ENCODE measurements at places on chromosomes 16 and 17.
A peak's percentile ranks its signal among the peaks of the same experiment; 100 is the strongest.

DNA sequence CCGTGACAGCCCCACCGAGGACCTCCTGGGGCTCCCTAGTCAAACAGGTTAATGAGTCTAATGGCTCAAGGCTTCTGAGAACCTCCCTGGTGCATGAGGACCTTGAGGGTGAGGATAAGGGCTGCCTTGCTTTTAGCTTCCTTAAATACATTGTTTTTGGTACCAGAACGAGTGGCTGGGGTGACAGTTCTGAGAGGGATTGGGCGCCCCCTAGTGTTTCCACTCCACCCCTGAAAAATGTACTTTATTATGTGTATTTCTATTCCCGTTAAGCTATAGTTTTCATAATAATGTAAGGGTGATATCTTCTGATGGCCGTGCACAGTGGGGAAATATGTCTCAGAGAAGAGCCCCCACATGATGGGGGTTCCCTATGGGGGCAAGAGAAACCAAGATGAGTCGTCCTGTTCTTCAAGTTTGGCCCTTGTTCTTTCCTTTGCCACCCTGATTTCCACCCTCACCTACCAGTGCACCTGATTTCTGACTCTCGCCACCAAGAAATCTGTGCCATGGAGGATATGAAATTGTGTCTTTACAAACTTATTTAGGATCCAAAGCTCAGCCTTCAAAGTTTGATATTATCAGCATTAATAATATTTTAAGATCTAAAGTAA lies 14.5 kb upstream of the VWA3A start:
- DNase-seq: peak; percentile 64

GRCh38 chr17:73482894-73483293 lies 161.4 kb downstream of the SDK2 start:
- no peak for DNase-seq

DNA sequence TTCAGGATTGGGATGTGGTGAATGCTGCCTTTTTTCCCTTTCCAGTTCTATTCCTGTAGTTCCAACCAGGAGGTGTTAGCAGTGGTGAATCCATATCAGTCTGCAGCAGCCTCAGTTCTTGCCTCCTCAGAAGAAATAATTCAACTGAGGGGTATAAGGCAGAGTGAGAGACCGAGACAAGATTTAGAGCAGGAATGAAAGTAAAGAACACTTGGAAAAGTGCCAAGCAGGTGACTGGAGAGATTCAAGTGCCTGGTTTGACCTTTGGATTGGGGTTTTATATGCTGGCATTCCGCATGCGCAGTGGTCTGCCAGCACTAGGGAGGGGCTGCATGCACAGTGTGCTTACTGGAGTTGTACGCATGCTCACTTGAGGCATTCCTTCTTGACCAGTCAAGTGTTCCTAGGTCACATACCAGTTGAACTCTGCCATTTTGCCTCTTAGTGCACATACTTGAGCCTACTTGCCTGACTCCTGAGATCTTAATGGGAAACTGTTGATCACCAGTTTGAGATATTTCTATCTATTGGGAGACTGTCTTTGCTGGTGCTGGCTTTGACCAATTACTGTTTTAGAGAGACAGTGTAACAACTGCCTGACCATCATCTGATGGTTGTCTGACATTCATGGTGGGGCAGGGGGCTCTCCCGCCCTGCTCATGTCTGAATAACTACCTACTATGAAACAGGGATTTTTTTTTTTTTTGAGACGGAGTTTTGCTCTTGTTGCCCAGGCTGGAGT lies 680 bp upstream of the CCL15 start:
- DNase-seq: no peak

DNA sequence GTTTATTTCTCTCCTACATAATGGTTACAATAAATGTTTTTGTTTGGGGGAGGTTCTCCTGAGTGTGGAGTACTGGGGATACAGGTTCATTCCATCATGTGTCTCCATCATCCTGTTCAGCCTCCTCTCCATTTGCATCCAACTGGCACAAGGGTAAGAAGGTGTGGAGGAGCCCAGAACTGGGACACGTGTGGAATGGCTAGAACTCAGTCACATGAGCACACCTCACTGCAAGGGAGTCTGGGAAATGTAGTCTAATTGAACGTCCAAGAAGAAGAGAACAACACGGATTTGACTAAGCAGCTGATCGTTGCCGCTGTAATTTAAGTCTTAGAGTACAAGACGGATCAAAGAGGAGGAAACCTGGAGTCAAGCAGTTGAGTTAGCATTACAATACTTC lies 6.1 kb downstream of the OR1A1 start:
- no peak for DNase-seq

- no peak for DNase-seq
Measured at GRCh38 chr17:55158439-55158838, 106.3 kb upstream of the HLF start.

DNA sequence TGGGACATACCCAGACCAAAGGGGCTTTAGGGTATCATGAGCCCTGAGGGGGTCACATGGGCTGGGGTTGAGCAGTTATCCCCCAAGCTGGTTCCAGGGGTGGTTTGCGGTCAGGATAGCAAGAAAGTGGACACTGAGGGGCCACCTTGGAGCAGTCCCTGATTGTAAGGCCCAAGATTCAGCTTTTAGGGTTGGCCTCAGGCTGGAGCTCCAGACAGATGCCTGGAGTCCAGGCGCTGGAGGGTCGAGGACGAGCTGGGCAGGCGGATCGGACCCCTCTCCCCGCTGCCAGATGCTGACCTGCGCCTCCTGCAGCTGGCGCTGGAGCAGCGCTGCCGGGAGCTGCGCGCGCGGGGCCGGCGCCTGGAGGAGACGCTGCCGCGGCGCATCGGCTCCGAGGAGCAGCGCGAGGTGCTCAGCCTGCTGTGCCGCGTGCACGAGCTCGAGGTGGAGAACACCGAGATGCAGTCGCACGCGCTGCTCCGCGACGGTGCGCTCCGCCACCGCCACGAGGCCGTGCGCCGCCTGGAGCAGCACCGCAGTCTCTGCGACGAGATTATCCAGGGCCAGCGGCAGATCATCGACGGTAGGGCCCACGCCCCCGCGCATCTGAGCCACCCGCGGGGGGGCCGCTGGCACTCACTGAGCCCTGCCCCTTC lies 10.0 kb downstream of the BTBD17 start:
- no peak for DNase-seq

GRCh38 chr16:67184995-67185650 lies 1.4 kb upstream of the MATCAP1 start:
- DNase-seq: peak; percentile 62

GRCh38 chr16:53503991-53504663 lies 1.1 kb upstream of the AKTIP start:
- no peak for DNase-seq

DNA sequence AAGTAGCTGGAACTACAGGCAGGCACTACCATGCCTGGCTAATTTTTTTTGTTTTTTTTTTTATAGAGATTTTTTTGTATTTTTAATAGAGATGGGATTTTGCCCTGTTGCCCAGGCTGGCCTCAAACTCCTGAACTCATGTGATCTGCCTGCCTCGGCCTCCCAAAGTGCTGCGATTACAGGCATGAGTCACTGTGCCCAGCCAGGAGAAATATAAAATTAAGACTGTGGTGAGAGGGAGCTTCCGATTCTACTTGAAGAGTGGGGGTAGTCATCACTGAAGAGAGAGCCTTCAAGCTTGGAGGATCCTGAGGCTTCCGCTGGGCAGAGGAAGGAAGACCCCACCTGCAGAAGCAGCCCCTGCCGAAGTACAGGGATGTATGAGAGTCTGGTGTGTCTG lies 34.4 kb upstream of the RGS9 start:
- no peak for DNase-seq

DNA sequence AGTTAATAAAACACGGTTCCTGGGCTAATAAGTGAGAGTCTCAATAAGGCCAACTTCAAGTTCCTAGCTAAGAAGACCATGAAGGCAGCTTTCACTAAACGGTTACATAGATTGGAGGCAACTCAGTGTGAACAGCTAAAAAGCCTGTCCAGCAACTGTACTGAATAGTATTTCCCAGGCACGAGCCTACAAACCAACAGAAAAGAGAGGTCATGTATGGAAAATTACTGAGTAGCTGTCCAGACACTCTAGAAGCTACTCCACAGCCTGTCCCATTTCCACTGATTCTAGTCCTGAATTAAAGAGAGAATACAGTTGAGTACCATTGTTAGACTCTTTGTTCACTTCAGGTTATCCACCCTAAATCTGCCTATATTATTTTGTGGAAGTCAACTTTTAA lies 36.5 kb upstream of the C17orf78 start:
- no peak for DNase-seq

GRCh38 chr17:78645421-78646295 lies 68.5 kb upstream of the DNAH17 start:
- no peak for DNase-seq
